ENCODE measurements at places on chromosomes 12 and 14. TPM values are rescaled to one million over a fixed set of nuclear protein-coding genes. Genes with fewer than 3 reads are reported as not detected.

Gene SIX4
- 24.8 TPM for total RNA-seq

Gene P2RX2
- not detected for total RNA-seq

Gene PLA2G1B
- total RNA-seq = not detected

Gene KLRC1
- 0.15 TPM for total RNA-seq

Gene CISTR
- not detected for total RNA-seq

Gene PYGL
- total RNA-seq = 90.3 TPM

Data from smooth muscle cell of trachea (primary cell).